Neuronal stem cell (in vitro differentiated cells): ENCODE measurements at places on chromosomes 12 and 14.

DNA sequence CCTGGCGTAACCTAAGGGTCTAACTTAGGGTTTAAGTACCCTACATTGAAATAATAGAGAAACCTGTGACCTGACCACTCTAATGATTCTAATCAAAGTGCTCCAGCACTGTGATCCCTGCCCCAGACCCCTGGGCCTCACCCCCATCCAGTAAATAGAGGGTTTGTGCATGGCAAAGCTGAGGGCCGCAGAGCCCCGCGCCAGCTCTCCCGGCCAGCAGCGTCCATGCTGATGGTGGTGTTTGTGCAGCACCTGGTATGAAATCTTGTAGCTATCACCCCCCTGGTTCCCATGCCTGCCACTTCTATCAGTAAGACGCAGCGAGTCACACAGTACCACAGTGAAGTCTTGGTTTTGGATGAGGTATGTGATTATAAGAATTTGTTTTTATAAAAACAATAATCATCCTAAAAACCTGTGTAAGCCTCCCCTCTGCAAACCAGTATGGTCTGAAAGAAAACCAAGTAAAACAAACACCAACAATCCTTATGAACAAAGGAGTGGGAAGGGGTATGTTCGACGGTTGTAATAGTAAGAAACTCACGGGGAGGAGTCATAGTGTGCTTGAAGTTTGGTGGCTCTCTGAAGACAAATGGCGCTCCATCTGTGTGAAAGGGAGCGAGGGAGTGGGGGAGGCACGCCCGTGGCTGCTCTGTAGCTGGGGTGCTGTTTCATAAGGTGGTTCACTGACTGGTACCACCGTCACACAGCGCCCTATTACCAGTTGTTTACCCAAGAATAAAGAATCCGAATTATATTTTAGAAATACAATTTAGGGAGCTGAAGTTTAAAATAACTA is 156.2 kb downstream of the CACNA1C start:
- DNase-seq, result no peak

DNA sequence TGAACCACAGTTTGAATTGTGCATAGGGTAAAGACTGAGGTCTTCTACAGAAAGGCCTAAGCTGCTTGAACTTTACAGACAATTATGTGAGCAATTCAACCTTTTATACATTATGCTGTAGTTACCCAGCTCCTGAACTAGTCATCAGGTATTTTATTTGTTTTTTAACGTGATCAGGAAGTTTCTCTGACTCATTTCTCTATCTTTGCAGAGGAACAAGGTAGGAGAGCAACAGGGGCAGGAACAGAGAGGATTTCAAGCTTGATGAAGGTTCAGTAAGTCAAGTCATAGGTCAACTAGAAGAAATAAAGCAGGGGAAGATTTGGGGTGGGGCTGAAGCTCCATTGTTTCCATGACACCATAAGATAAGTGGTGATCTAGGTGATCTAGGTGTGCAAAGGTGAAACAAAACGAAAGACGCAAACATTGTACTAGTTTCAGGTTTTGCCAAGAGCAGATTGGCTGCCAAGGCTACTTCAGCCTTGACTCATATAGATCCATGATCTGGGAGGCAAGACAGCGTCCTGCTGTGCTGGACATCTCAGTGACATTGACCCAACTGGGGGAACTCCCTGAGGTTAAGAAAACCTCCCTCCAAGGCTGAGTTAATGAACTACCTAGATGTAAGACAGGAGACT is 198.1 kb downstream of the DAD1 start:
- no peak for DNase-seq

- DNase-seq, result no peak
Observed at GRCh38 chr12:5593086-5593485, 161.2 kb downstream of the NTF3 start.

DNA sequence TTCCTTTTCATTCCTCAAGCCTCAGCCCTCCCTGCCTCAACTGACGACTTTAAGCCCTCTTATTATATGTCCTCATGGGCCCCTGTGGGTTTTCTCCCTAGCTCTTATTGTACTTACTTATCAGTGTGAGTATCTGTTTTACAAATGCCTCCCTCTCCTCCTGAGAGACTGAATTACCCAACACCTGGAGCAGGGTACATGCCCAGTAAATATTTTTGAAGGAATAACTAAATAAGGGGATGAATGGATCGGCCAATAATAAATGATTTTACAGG is 95.8 kb upstream of the SLC35F4 start:
- DNase-seq, result no peak

- no peak for DNase-seq
Observed at GRCh38 chr12:15928870-15929571, 17.9 kb downstream of the DERA start.

- peak; percentile 11 for DNase-seq
Observed at GRCh38 chr12:42511656-42512055, 77.9 kb downstream of the PRICKLE1 start.

GRCh38 chr14:97824218-97824617 is 1027.0 kb downstream of the VRK1 start:
- DNase-seq, result no peak

DNA sequence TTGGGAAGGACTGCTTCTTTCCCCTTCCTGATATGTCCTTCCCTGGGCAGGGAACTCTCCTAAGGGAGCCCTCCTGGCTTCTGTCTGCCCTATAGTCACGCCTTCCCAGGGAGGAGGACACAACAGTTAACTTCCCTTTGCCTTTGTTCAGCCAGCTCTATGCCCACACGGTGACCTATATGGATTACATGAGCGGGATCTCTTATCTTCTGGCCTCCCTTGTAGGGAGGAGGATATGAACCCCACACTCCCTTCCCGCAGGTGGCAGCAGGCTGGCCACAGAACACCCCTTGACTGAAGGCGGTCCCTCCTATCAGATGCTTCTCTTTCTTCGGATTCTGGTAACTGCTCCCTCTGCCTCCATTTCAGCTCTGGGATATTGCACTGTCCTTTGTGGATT is 135.6 kb upstream of the MAX start:
- DNase-seq, result no peak

DNA sequence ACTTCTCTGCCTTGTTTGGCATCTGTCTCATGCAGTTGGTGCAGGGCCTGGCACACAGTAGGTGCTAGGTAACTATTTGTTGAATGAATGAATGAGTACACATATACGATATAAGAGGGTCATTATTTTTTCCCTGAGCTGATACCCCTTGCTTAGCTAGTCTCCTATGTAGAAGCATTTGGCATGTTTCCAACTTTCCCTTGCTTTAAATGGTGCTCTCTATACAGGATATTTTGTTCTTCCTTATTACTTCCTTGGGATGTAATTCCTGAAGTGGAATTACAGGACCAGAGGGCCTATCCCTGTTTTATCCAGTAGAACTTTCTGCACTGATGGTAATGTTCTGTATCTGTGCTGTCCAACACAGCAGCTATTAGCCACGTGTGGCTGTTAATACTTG is 250.1 kb upstream of the PWP1 start:
- DNase-seq, result no peak

- DNase-seq, result no peak
Observed at GRCh38 chr14:72416892-72417291, 477.0 kb downstream of the DPF3 start.

- no peak for DNase-seq
Observed at GRCh38 chr12:5318874-5319273, 113.0 kb upstream of the NTF3 start.

DNA sequence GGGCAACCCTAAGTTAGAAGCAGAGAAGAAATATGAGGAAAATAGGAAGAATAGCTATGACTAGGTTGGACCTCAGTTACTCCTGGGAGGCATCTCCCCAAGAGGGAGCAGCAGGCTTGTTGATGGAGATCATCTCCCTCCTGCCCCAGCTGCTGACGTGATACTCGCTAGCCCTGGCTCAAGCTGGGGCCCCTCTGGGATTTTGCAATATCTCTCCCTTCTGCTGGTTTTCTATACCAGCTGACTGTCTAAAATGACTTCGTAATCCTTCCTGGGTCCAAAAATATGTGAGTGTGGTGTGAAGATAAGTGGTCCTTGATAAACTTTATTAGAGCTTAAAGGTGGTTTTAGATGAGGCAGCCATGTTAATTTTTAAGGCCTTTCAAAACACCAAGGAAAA is 4.5 kb upstream of the HECTD4 start:
- no peak for DNase-seq

DNA sequence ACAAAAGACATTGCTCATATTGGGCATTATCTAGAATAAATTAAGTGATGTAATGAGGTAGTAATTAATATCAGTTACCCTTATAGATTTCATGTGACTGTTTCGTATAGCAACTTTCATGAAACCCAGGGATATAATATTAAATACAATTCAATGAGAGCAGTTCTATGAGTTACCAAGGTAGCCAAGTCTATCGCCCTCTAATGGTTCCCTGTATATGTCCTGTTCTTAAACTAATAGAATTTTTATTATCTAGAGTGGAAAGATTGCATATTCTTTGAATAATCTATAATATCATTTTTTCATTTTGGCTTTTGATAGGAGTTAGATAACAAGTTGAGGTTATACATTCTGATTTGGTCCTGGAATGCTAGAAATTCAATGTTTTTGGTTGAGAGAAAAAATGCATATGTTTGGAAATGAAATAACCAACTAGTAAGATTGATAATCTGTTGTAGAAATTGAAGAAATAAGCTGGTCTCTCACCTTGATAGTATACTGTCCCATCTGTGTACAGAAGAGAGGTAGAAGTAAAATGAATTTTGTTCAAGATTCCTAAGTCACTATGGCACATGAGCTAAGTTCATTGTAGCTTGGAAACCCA is 59.7 kb downstream of the SCFD1 start:
- no peak for DNase-seq

- no peak for DNase-seq
Observed at GRCh38 chr12:9698681-9699080, 29.2 kb downstream of the CLEC2D start.
